MV-4-11 (cell line): ENCODE measurements at places on chromosomes 2 and 18.

- DNase-seq: no peak
These were observed 134.1 kb downstream of the COPS8 start for GRCh38 chr2:237219826-237220225.

GRCh38 chr2:174631009-174631981 lies 33.7 kb upstream of the WIPF1 start:
- no peak for DNase-seq

DNA sequence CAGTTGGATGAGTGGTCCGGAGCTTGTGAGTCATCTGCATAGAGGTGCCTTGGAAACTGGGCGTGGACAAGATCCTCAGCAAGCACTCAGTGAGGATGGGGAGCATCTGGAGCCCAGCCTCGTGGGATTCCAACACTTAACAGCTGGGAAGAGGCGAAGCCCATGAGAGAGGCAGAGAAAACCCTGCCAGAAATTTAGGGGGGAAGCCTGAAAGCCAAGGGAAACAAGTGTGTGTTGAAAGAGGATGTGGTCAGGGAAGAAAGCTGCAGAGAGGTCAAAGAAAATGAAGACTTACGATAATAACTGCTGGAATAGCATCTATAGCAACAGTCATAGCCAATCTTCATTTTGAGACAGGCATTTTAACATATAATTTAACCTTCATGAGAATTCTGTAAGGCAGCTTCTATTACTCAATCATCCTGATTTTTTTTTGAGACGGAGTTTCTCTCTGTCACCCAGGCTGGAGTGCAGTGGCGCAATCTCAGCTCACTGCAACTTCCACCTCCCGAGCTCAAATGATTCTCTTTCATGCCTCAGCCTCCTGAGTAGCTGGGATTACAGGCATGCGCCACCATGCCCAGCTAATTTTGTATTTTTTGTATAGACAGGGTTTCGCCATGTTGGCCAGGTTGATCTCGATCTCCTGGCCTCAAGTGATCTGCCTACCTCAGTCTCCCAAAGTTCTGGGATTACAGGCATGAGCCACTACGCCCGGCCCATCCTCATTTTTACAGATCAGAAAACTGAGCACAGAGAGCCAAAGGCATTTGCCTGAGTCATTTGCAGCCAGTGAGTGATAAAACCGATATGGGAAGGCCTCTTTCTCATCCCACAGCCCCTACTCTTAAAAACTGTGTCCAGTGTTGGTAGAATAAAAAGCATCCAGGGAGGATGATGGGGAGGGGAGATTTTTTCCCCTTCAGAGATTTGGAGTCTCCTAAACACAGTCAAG lies 214.4 kb upstream of the EPAS1 start:
- peak; percentile 95 for DNase-seq

DNA sequence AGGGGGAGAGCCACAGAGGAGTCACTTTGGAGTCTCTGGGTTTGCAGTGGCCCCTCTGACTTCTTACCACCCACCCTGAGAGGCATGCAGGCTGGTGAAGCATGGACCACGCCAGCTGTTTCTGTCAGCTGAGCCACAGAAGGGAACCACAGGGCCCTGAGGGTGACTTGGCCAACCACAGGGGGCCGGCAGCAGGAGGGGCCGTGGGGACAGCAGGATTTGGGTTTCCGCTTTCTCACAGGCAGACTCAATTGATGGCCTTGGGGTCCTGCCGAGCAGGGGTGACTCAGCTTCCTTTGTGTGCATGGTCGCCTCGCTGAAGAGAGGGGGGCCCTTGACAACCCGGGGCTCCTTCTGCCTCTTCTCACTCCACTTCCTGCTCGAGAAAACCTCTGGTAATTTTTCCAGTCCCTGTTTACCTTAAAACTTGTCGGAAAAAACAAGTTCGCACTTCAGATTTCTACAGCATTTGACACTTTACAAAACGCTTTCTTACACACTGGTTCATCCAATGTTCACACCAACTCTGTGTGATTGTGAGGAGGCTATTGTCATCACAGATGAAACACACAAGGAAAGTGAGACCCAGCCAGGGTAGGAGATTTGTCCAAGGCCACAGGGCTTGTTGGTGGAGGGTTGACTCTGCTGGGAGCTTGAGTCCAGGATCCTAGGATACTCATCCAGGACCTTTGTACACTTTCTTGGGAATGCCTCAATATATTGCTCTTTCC lies 311.2 kb downstream of the LPIN1 start:
- DNase-seq: peak; percentile 98

GRCh38 chr2:67135208-67135607 lies 261.9 kb upstream of the ETAA1 start:
- no peak for DNase-seq

- no peak for DNase-seq
These were observed 160.3 kb upstream of the SIX2 start for GRCh38 chr2:45169339-45170190.

DNA sequence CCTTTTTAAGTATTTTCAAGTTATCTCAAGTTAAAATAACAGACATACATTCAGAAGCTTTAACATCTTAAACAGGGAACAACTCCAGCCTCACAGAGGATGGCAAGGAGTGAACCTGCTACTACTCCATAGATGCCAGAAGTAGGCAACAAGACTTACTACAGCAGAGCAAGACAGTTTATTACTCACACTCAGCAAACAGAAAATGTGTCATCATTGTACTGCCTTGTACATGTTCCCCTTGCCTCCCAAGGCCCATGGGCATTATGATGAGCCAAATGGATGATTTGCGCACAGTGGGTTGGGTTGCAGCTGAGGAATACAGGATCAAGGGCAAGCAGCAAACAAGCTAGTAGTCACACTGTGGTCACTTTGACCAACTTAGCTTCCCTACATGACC lies 80.6 kb upstream of the VRK2 start:
- DNase-seq: no peak

DNA sequence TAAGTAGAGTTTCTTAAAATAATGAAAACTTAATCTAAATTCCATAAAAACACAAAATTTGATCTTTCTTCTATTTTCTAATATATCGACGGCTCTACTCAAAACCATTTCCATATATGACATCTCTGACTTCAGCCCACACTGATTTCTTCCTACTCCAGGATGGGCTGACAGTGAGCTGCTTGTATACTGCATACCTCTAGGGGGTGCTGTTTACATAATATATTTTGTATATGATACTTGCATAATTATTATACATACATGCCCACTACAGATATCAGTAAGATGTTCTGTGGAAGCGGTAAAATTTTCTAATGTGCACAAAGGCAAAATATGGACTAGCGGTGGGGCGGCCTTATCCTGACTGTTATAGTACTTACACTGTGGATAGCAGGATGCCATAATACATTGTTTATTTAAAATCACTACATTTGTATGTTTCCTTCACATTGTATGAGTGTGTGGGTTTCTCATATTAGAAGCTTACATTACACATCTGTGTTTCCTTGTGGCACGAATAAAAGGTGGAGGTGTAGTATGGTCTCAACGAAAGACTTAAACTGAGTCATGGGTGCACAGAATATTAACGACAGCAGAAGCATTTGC lies 66.1 kb upstream of the NXPH2 start:
- peak; percentile 37 for DNase-seq

DNA sequence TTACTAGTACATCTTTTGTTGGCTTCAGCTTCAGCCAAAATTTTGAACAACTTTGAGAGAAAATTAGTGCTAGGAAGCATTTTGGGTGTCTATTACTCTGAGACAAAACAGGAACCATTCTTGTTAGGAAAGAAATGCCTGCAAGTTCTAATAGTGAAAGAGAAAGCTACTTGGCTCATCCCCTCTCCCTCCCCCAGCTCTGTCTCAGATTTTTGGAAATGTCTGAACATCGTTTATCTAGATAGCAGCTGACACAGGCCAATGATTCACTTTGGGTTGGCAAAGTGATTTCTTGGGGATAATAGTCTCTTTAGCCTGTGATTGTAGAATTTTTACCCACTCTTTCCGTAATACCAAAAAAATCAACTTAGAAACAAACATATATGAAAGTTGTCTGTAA lies 42.3 kb upstream of the PTPRM start:
- no peak for DNase-seq

- no peak for DNase-seq
These were observed 11.1 kb downstream of the TEX51 start for GRCh38 chr2:126909781-126910180.

GRCh38 chr2:25151718-25152117 lies 16.7 kb downstream of the POMC start:
- no peak for DNase-seq

- DNase-seq: no peak
These were observed 41.4 kb downstream of the SPP2 start for GRCh38 chr2:234091883-234092282.

DNA sequence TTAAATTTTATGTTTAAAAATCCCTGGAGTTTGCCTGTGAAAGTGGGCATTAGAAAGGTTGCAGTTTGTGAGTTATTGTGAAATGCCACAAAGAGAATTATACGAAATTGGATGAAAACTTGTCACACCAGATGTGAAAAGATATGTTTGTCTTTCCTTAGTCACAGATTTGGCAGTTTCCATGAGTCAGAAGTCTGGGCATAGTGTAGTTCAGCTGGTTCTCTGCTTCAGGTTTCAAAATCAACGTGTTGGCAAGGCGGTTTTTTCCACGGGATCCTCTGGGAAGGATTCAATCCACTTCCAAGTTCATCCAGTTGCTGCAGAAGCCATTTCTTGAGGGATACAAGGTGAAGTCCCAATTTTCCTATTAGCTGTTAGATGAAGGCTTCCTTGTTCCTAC lies 658.0 kb upstream of the CDH2 start:
- no peak for DNase-seq

- peak; percentile 73 for DNase-seq
These were observed 149.7 kb upstream of the KLHL29 start for GRCh38 chr2:23235292-23235691.

- DNase-seq: peak; percentile 100
These were observed 172.9 kb upstream of the SETBP1 start for GRCh38 chr18:44507729-44508325.

- peak; percentile 22 for DNase-seq
These were observed 13.4 kb downstream of the MEIS1 start for GRCh38 chr2:66448136-66448991.

DNA sequence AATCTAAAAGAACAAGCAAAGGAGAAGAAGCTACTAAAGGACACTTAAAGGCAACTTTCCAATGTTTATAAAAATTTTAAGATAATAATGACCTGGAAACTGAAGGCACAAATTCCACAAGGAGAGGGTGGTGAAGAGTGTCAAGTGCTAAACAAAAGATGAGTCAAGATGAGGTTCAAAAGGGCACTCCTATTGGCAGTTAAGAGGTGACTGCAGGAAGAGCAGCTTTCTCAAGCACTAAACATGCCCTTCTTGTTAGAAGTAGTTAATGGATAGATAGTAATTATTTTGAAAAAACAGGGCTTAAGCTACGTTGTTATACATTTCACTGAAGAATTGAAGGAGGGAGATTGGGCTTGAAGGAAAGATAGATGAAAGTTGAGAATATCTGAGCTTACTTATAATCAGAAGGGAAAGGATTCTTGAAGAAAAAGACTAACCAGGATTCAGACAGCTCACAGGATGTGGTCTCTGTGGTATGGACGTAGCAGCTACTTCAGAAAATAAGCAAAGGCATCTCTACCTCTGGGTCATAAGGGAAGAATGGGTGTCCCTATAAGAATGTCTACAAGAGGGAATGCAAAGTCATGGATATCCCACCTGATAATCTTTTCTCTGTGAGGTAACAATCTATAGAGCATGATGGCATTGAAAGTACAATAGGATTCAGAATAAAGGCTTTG lies 454.7 kb upstream of the SLC39A10 start:
- DNase-seq: no peak
